ENCODE measurements at places on chromosomes 4 and X.

- DNase-seq = no peak
Measured at GRCh38 chr4:22356987-22357596, 158.8 kb downstream of the ADGRA3 start.

GRCh38 chr4:39004758-39005157 lies 27.5 kb downstream of the TMEM156 start:
- DNase-seq = no peak

DNA sequence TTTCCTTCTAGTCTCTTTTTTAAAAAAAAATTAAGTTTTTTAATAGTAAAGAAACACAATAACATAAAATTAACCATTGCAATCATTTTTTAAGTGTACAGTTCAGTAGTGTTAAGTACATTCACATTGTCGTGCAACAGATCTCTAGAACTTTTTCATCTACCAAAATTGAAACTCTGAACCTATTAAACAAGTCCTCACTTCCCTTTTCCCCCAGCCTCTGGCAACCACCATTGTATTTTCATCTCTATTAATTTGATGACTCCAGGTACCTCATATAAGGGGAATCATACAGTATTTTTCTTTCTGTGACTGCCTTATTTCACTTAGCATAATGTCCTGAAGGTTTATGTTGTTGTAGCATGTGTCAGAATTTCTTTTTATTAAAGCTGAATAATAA lies 31.8 kb downstream of the MSL3 start:
- no peak for DNase-seq

- DNase-seq = no peak
Measured at GRCh38 chrX:39582091-39582490, 515.7 kb downstream of the BCOR start.

GRCh38 chr4:8892556-8893226 lies 21.1 kb upstream of the HMX1 start:
- DNase-seq = no peak

DNA sequence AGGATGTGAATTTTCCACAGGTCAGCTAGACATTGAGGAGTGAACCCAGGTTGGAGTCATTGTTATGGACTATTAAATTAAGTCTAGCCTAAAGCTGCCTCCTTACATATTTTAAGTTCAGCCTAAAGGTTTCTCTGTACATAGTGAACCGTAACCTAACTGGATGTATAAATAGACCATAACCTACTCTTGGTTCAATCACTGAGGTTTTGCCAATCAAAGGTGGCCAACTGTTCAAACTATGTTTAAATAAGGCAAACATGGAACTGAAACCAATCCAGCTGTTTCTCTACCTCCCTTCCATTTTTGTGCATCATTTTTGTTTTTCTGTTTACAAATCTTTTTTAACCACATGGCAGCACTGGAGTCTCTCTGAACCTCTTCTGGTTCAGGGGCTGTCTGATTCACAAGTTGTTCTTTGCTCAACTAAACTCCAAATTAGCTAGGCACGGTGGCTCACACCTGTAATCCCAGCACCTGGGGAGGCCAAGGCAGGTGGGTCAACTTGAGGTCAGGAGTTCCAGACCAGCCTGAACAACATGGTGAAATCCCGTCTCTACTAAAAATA lies 43.9 kb upstream of the SFRP2 start:
- no peak for DNase-seq

GRCh38 chrX:49876750-49877149 lies 2.5 kb upstream of the USP27X start:
- DNase-seq = peak; percentile 20

DNA sequence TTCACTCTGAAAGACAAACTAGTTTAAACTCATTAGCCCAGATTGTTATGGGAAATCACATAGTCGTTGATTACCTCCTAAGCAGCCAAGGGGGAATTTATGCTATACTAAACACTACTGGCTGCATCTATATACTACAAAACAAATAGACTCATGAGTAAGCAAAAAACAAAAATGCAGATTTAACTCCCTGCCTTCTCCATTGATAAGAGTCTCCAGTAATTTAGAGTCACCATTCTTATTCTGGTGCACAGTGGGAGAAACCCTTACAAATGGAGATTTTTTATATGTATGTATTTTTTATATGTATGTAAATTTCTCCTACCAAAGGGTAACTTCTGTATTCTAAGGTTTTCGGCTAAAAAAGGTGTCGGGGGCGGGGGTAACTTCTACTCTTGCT lies 126.6 kb downstream of the PLS3 start:
- DNase-seq = no peak

- DNase-seq = no peak
Measured at GRCh38 chr4:27096142-27096824, 235.6 kb downstream of the STIM2 start.

DNA sequence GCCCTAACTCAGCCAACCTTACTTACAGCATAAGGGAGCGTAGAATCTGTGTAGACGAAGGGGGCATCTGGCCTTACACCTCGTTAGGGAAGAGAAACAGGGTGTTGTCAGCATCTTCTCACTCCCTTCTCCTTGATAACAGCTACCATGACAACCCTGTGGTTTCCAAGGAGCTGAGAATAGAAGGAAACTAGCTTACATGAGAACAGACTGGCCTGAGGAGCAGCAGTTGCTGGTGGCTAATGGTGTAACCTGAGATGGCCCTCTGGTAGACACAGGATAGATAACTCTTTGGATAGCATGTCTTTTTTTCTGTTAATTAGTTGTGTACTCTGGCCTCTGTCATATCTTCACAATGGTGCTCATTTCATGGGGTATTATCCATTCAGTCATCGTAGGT lies 14.6 kb downstream of the PLP1 start:
- no peak for DNase-seq

DNA sequence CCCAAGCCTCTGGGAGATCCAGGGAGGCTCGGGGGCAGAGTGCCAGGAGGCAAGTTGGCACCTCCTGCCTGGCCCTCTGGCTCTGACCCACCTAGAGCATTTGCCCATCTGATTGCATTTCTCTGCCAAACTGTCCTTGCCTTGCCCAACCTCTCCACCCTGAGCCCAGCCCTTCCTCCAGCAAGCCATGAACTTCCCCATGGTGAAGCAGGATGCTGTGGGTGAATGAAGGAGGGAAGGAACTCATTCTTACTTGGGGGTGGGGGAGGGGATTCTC lies 9.3 kb upstream of the CNGA2 start:
- DNase-seq = no peak

DNA sequence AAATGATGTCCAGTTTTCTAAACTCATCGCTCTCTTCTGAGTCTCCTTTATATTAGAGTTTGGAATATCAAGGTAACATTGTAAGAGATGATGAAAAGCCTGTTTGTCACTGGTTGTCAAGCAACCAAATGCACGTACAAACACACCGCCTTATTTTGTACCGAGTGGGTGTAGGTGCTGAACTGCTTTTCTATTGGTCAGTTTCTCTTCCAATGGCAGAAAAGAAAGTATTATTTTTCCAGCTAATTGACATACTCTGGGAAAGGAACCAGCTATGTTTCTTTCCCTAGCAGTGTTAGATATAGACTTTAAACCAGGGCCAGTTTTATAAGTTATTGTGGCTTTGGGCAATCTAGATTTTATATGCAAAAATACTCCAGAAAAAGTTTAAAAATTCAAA lies 6.6 kb upstream of the PPM1K start:
- DNase-seq = no peak

DNA sequence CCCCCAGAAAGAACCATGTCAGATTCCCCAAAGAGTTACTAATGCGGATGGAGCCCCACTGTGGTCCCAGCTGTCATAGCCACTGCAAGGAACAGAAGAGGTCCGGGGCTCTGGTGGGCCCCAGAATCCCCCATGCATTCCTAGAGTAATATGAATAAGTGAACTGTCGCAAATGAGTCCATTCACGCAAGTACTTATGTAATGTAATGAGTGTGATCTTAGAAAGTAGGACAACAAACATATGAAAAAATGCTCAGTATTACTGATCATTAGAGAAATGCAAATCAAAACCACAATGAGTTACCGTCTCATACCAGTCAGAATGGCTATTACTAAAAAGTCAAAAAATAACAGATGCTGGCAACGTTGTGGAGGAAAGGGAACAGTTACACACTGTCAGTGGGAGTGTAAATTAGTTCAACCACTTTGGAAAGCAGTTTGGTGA lies 141.5 kb upstream of the RBPJ start:
- no peak for DNase-seq

GRCh38 chrX:85052205-85052604 lies 48.5 kb downstream of the APOOL start:
- no peak for DNase-seq

DNA sequence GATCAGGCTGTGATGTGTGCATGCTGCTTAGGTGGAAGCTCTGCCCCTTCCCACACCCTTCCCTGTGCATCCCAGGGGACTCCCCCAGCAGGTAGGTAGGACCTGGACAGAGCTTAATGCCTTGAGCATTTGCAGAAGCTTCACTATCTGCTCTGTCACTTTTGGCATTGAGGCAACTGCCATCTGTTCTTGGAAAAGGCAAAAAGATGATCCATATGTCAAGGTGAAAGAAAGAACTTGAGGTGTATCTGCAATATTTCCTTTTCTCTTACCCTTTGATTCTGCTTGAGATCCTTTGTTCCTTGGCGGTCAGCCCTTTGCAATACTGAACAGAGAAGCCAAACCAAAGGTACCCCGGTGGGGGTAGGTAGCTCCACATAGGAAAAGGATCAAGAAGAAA lies 37.1 kb upstream of the TBC1D9 start:
- DNase-seq = no peak

DNA sequence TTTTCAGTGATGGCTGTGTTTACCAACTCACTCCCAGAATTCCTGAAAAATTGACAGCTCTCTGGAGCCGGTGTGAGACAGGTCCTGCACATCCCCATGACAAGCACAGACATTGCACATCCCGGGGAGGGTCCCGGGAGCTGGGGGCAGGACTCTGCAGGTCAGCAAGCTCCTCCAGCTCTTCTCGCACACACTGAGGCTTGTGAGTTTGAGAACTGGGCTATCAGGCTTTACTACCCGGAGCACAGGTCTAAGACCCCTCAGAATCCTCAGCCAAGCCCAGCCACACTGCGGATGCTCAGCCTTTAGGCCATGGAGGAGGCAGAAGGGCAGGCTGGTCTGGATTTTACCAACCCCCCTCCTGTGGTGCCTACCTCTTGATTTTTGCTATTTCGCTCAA lies 5.6 kb upstream of the CLDN24 start:
- no peak for DNase-seq

GRCh38 chr4:76958891-76959290 lies 9.3 kb downstream of the SEPTIN11 start:
- no peak for DNase-seq

- DNase-seq = no peak
Measured at GRCh38 chr4:126448086-126448845, 1133.5 kb downstream of the FAT4 start.

DNA sequence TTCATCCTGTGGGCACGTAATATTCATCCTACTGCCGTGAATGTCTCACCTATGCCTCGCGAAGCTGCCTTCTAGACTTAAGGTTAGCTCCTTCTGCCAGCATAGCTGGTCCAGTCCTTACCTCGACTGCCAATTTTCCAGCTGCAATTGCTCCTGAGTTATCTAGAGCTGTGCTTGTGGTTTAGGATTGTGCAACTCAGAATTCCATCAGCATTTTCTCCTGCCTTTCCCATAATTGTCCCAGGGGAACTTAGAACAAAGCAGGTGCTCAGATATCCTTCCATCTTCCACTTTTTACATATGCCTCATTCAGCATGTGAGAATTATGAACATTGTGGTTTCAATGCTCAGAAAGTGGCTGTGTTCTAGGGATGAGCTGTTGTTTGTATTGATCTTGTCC lies 131.4 kb upstream of the ADGRL3 start:
- no peak for DNase-seq

- DNase-seq = no peak
Measured at GRCh38 chr4:73575660-73576059, 44.6 kb downstream of the RASSF6 start.

DNA sequence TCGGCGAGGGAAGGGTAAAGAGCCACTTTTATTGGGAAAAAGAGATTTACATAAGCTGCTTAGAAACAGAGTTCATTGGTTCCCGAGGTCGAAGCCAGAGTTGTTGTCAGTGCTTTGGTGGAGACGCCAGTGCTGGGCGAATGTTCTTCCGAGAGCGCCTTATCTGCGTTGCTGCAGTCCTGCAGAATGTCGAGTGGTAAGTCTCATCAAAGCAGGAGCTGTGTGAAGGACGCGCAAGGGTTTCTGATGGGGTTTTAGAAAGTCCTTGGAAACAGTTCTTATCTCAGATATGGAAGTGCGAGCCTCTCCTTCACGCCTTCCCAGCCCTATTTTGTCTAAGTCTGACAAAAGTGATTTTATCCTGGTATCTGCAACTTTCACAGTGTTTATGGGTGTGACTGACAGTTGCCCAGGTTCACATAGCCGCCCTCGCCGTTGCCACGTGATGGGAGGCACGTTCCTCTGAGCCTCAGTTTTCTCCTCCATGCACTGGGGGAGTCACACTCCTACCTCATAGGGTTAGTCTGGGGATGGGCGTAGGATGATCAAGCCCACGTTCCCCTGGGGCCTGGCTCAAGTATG lies 47.3 kb upstream of the NSG1 start:
- DNase-seq = peak; percentile 83

- no peak for DNase-seq
Measured at GRCh38 chr4:176767183-176767582, 25.5 kb downstream of the VEGFC start.

- DNase-seq = no peak
Measured at GRCh38 chr4:132101526-132101925, 1047.6 kb upstream of the PCDH10 start.

GRCh38 chr4:4625488-4625887 lies 83.6 kb upstream of the STX18 start:
- no peak for DNase-seq

GRCh38 chr4:10983268-10983667 lies 298.7 kb upstream of the CLNK start:
- DNase-seq = no peak

GRCh38 chrX:9429767-9430166 lies 35.1 kb upstream of the TBL1X start:
- DNase-seq = no peak
